NCI-H2227 treated with DMSO at 0.1 percent for 48 hours (cell line): ENCODE measurements at places on chromosomes 12 and 14.
A peak's percentile ranks its signal among the peaks of the same experiment; 100 is the strongest.

- no peak for DNase-seq
Observed at GRCh38 chr12:120157678-120158077, 36.8 kb downstream of the GCN1 start.

- DNase-seq: no peak
Observed at GRCh38 chr14:103130965-103131364, 7.7 kb downstream of the TNFAIP2 start.

- DNase-seq: no peak
Observed at GRCh38 chr14:37320106-37320505, 122.4 kb downstream of the MIPOL1 start.

DNA sequence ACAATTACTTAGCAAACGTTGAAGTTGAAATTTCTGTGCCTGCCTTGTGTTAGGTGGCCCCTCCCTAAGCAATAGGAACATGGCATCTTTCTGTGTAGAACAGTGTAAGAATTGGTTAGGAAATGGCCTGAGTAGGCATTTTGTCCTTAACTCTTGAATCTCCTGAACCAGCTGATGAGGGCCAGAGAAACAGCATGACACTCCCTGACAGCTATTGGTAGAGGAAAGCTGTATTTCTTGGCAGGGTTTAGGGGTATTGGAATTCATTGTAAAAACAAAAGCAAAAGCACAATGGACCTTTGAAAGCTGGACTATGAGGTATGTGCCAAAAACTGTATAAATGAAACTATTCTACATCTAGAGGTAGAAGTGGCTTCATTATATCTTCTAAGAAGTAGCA lies 40.6 kb upstream of the LRTM2 start:
- DNase-seq: no peak

DNA sequence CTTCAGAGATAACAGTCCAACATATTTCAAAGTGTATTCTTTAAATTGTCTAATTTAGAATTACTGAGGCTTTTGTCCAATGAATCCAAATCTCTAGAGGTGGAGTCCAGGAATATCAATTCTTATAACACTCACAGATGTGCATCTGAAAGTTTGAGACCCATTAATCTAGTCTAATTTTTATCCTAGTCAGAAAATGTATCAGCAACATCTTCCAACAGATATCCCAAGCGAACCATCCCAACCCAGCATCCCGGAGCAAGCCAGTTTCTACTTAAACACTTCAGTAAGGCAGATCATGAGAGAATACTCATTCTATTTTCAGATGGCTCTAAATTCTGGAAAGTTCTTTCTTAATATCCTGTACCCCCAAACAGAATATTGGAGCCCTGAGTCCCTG lies 113.5 kb downstream of the BBS10 start:
- DNase-seq: no peak

DNA sequence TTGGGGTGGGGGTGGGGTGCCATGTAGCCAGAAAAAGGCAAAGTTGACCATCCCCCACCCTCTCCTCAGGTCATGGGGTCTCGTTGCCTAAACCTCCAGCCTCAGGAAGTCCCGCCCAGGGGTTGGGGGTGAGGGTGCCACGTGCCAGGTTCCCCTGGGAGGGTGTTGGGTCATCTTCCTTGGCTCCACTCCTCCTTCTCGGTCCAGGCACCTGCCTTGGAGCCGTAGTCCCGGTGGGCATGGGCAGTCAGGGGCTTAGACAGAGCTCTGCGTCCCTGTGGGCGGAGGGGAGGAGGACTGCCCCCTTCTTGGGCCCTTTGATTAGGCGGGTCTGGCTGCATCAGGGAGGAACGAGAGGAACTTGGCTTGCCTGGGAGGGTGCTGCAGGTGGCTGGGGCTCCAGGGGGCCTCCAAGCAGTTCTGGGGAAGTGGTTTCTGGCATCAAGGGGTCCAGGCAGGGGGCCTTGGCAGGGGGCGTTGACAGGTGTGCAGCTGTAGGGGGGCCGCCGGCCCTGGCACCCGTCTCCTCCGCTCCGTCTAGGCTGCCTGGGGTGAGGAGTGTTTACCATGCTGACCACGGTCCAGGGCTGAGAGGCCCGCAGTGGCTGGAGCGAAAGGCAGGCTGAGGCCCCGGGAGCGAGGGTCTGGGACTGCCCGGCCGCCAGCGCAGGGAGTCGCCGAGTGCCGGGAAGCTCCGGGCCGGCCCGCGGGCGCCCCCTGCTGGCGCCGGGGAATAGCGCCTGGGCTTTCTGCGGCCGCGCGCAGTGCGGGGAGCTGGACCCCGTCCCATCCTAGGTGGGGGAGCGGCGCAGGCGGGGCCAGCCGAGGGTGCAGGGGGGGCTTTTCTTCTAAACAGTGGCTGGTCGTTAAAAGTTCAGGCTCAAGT lies 7.9 kb downstream of the SETD1B start:
- DNase-seq: peak; percentile 60
